ENCODE measurements at places on chromosomes 3 and 15.
A peak's percentile ranks its signal among the peaks of the same experiment; 100 is the strongest.

DNA sequence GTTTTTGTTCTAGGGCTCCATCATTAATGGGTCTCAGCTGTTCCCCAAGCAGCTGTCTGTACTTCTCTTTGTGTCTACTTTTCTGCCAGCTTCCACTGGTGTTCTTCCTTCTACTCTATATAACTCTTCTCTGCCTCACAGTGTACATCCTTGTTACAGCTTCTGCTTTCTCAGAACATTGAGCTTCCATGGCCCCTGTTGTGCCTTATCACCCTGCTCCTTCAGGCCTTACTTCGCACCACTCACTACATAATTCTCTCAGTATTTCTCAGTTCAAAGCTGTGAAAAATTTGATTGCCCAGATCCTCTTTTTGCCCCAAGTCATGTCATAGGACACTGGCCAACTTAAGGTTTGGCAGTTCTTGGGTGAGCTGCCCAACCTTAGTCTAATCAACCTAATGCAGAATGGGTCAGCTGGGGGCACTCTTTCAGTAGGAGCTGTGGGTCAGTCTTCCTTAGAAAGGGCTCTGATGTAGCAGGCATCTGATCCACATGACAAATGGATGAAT lies 28.9 kb downstream of the CSTA start:
- no peak for DNase-seq

DNA sequence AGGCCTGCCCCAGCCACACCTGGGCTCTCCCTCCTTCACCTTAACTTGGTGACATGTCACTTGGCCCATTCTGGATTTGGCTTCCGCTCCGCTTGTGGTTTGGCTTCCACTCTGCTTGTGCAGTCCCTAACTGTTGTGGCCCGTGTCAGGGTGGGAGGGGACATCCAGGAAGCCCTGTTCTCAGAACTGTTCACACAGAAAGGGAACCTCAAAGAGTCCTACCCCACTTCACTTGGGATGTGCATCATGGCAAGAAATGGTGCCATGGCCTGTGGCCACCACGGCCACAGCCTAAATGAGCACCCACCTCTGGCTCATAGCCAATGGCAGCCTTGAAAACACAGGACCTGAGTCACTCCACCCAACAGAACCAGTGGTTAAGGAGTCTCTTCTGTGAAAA lies 63.4 kb downstream of the CYP19A1 start:
- no peak for DNase-seq

DNA sequence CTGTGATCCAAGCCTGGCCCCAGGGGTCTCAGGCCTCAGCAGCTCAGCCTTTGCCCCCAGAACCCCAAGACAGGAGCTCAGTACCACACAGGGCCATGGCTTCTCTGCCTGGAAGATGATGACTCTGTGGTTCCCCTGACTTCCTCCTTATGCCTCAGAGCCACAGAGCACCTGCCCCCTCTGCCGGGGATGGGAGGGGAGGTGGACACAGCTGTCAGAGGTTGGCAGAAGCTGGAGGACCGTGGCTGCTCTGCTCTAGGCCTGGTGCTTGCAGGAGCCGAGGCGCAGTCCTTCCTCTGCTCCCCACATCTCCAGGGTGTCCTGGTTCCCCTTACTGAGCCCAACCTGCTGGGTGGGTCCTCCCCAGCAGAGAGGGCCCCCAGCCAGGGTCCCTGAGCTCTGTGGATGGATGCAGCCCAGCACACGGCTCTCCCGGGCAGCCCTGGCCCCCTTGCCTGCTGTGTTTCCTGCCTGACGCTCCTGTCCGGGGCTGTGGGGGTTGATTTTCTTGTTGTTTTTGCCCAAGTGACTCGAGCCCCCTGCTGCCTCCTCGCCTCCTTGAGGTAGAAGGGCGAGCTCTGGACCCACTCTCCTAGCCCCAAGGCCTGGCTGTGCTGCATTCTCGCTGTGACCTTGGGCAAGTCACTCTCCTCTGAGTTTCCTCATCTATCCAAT lies 36.6 kb downstream of the PSTPIP1 start:
- DNase-seq: no peak

- DNase-seq: no peak
These were observed 71.6 kb downstream of the FEM1B start for GRCh38 chr15:68349151-68349550.

DNA sequence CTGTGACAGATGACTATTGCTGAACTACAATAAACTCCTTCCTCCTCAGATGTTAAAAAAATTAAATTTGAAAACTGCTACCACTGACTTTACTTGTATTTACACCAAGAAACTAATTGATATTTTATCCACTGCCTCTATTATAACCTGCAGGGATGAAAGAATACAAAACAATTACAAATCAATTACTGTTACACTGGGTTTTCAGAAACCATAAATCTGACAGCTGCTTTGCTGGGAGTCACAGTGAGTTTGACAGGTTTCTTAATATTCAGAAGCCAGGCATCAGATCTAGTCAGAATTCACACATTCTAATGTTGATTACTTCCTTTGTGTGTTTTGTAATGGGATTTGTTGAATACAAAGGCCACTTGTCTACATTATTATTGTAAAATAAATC lies 252.6 kb upstream of the MRPL3 start:
- no peak for DNase-seq

GRCh38 chr3:155876037-155876436 lies 5.6 kb downstream of the GMPS start:
- no peak for DNase-seq

DNA sequence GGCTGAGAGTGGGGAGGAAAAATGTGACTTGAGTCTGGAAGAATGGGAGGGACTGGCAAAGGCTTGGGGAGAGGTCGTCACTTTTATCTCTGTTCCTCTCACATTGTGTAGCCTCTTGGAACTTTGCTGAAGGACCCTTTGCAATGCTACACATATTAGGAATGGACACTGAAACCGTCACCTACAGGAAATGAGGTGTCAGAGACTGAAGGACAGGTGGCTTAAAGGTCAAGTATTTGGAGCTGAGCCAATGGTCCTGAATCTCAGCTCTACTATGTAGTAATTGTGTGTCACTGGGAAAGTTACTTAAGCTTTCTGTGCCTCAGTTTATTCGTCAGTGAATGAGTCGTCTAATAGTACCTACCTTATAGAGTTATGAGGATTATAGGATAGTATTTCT lies 14.7 kb downstream of the MCTP2 start:
- no peak for DNase-seq

GRCh38 chr15:64586984-64587383 lies 126.6 kb downstream of the ZNF609 start:
- no peak for DNase-seq

- no peak for DNase-seq
These were observed 310.0 kb downstream of the SHQ1 start for GRCh38 chr3:72538070-72538745.

- peak; percentile 27 for DNase-seq
These were observed 274.1 kb downstream of the OTOL1 start for GRCh38 chr3:161770484-161771386.

- DNase-seq: no peak
These were observed 113.4 kb downstream of the FBLN2 start for GRCh38 chr3:13662238-13662847.

GRCh38 chr3:113241292-113242095 lies 30.1 kb downstream of the BOC start:
- DNase-seq: no peak

- no peak for DNase-seq
These were observed 153.7 kb upstream of the HES1 start for GRCh38 chr3:193982258-193982659.

GRCh38 chr3:84967767-84968581 lies 9.2 kb downstream of the CADM2 start:
- DNase-seq: no peak

GRCh38 chr3:114941626-114942309 lies 205.3 kb downstream of the ZBTB20 start:
- no peak for DNase-seq

DNA sequence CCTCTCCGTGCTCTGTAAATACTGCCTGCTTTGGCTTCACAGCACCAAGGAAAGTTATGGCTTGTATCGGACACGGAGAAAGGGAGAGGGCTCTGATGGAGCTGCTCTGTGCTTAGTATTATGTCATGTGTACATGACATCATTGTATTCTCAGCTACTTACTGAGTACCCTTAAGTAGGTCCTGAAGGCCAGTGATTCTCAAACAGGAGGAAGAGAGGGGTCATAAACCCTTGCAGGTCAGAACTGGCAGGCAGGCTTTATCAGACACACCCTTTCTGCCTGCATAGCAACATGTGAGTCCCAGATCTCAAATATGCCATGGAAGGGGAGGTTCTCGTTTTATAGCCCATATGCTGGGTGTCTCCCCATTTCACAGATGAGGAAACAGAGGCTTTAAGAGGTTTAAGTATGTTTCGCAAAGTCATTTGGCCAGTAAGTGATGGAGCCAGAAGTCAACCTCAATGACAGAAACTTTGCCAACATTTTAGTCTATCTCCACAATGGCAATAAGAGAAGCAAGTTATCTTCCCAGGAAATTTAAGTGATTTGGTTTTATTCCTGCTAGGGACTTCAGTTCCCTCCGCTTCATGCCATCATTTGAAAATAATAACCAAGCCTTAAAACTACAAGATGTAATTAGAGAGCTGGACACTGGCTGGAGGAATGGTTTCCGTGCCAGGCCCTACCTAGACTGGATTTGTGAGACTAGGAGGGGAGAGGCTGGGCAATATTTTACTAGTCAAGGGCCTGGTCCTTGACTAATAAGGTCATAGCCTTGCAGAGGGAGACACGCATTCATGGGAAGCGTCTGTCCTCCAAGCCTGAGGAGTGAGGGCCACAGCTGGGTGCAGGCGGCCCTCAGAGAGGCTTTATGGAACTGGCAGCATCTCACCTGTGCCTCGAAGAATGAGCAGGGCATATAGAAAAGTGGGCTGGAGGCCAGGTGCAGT lies 133.0 kb downstream of the XXYLT1 start:
- DNase-seq: no peak

DNA sequence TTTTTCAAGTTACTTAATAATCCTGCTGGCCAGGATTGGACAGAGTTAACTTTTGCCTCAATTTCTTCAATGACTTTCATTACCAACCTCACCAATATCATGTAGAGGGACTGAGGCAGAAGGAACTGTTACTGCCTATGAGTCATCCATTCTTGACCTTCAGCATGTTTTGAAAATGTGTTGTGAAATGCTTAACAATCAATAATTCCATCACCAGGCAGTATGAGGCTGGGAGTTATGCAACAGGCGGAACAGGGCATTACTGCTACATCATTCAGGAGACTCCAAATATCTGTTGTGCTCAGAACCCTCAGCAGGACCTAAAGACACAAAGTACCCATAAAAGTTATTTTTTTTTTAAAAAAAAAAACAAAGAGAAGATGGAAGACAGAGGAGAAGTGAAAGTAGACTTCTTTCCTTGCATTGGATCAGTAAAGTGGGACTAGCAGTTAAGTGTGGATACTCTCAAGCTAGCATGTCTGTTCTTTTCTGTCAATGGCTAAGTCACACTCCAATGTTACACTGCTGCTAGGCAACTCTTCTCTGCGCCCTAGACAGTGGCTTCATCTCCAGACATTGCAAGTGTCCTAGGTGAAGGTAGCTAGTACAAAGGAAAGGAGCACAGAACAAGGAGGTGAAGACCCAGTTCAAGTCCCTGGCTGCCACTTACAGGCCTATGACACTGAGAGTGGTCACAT lies 184.9 kb upstream of the LPP start:
- no peak for DNase-seq

GRCh38 chr3:134299185-134299887 lies 48.7 kb upstream of the RYK start:
- DNase-seq: no peak

- DNase-seq: no peak
These were observed 16.6 kb upstream of the CX3CR1 start for GRCh38 chr3:39296197-39297077.

DNA sequence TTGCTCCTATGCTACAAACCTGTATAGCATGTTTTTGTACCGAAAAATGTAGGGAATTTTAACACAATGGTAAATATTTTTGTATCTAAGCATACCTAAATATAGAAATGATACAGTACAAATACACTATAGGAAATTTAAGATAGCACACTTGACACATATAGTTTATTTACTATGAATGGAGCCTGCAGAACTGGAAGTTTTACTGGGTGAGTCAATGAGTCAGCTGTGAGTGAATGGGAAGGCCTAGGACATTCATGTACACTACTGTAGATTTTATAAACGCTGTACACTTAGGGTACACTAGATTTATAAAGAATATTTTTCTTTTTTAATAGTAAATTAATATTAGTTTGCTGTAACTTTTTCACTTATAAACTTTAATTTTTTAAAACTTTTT lies 707.7 kb upstream of the EPHA6 start:
- DNase-seq: no peak

DNA sequence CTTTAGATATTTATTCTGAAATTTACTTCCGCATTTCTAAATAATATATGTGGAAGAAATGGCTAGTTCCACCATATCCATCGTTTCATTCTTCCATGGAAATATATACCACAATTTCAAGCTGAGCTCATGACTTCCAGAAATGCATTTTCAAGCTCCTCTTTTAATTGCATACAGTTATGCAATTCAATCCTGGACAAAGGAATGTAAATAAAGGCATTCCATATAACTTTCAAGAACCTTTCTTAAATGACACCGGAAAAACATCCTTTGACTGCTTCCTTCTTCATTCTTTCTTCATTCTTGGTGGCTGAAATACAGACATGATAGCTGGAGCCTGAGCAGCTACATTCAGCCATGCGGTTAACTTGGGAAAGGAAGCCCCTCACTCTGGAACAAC lies 185.2 kb upstream of the GADL1 start:
- DNase-seq: no peak

GRCh38 chr3:38343797-38344594 lies 2.6 kb upstream of the XYLB start:
- DNase-seq: no peak

GRCh38 chr15:101054116-101054515 lies 135.0 kb downstream of the LRRK1 start:
- no peak for DNase-seq

- no peak for DNase-seq
These were observed 31.8 kb downstream of the GPR171 start for GRCh38 chr3:151171145-151171757.

DNA sequence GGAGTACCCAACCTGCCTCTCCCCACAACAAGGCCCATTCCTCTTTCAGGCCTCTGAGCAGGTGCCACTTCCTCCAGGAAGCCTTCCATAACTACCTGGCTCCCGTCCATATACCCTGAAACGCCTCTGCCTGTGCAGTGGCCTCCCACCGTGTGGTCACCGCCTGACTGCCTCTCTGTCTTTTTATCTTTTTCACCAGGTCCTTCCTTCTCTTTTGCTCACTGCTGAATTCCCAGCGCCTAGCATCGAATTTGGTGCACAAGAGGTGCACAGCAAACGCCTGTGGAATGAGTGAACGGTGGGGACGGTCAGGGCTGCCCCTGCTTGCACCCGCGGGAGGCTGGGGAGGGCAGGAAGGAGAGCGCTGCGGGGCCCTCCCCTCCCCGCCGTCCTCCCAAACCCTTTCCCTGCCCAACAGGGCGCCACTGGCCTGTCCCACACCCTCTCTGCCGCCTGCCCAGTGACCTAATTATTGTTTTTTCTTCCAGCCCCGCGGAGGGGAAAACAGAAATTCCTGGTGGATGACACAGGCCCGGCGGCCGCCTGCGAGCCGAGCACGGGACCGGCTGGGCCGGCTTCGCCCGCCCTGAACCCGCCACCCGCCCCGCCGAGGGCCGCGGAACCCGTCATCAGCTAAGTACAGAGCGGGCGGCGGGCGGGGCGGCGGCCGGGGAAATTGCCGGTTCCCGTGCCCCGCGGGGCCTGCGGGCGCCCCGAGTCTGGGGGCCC lies 140.1 kb downstream of the SMAD6 start:
- peak; percentile 92 for DNase-seq

All from kidney capillary endothelial cell (primary cell).